ENCODE measurements at places on chromosomes 12 and 14. TPM values are rescaled to one million over a fixed set of nuclear protein-coding genes. Genes with fewer than 3 reads are reported as not detected.

Gene VDR
- 3.2 TPM for total RNA-seq

Gene RAP1B
- total RNA-seq = 188 TPM

Gene KRT74
- total RNA-seq = not detected

Gene CLEC2B
- total RNA-seq = 1.5 TPM

Gene ENDOU
- not detected for total RNA-seq

Gene TAS2R43
- total RNA-seq = not detected

Gene VRTN
- not detected for total RNA-seq

Gene BTBD7
- total RNA-seq = 8.2 TPM

Gene CLEC14A
- total RNA-seq = not detected

Gene CDC42BPB
- 92.4 TPM for total RNA-seq

Gene ADAM21
- total RNA-seq = not detected

Gene OR4N2
- not detected for total RNA-seq

Gene PTGER2
- total RNA-seq = 1.9 TPM

Gene CAPZA3
- total RNA-seq = not detected

Gene ABCD4
- 33.9 TPM for total RNA-seq

Gene TCL1A
- total RNA-seq = not detected

Gene SPIC
- not detected for total RNA-seq

Gene KLRC3
- total RNA-seq = not detected

Gene C12orf42
- 0.26 TPM for total RNA-seq

Gene KCNJ8
- total RNA-seq = 0.18 TPM

Gene ZNF705A
- not detected for total RNA-seq

Gene GDF3
- not detected for total RNA-seq

Gene AGAP2
- 0.34 TPM for total RNA-seq

Gene NXPH4
- total RNA-seq = 2.7 TPM

Gene LRTM2
- not detected for total RNA-seq

Gene PPFIA2
- total RNA-seq = not detected

Gene BEST3
- total RNA-seq = 0.65 TPM

Gene GLT8D2
- total RNA-seq = 0.21 TPM

Gene ACRBP
- total RNA-seq = 0.45 TPM

Gene EXOC3L4
- total RNA-seq = 1.0 TPM

Gene SRRM4
- not detected for total RNA-seq

Gene PRB2
- not detected for total RNA-seq

Gene BCDIN3D
- total RNA-seq = 4.6 TPM

Gene TMEM253
- total RNA-seq = 0.66 TPM

Gene KCNK10
- total RNA-seq = not detected

Gene KRT71
- total RNA-seq = not detected

Gene HRK
- 0.86 TPM for total RNA-seq

Gene AQP6
- total RNA-seq = not detected

Gene USP5
- total RNA-seq = 76.4 TPM

Gene MYRFL
- total RNA-seq = not detected

Gene LRP1-AS
- total RNA-seq = not detected

Gene GARIN6
- not detected for total RNA-seq

Gene SLC35F4
- total RNA-seq = not detected

Gene GPX2
- total RNA-seq = 281 TPM

Gene PRPH
- 1.8 TPM for total RNA-seq

Gene NPFF
- not detected for total RNA-seq

Gene NUBPL
- 7.9 TPM for total RNA-seq

Gene SFSWAP
- 30.5 TPM for total RNA-seq

Gene NAA30
- total RNA-seq = 13.2 TPM

Gene INSM2
- not detected for total RNA-seq

Gene AMIGO2
- total RNA-seq = 106 TPM

Gene RPL10L
- not detected for total RNA-seq

Gene FLRT2
- total RNA-seq = 3.3 TPM

Gene CABP1
- 0.22 TPM for total RNA-seq

Gene PTPRO
- total RNA-seq = not detected

Measured in A549 treated with ZK216348 at 1 μM for 4 hours (cell line).